ENCODE measurements at places on chromosomes 6 and 20. TPM values are rescaled to one million over a fixed set of nuclear protein-coding genes. Genes with fewer than 3 reads are reported as not detected.

Gene TREM2
- not detected for total RNA-seq

Gene MAP7
- total RNA-seq = 38.0 TPM

Gene HLA-DPA1
- 0.10 TPM for total RNA-seq

Gene ANKRD66
- total RNA-seq = not detected
